ENCODE measurements at places on chromosomes 6 and 20.

- no peak for DNase-seq
Observed at GRCh38 chr6:37442416-37443215, 9.6 kb downstream of the CMTR1 start.

DNA sequence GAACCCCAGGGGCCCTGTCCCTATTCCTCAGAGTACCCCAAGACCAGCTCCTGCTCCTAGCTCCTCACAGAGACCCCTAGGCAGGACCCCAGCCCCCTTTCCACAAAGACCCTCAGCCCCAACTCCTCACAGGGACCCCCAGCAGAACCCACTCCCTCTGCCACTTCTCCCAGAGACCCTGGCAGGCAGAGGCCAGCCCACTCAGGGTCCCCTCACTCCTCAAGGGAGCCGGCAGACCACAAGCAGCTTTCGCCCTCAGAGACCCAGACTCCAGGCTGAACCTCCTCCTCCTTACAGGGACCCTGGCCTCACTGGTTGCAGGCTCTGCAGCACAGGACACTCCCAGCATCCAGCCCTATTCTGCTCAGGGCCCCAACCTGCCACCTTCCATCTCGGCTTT is 575 bp downstream of the SLC44A4 start:
- no peak for DNase-seq

DNA sequence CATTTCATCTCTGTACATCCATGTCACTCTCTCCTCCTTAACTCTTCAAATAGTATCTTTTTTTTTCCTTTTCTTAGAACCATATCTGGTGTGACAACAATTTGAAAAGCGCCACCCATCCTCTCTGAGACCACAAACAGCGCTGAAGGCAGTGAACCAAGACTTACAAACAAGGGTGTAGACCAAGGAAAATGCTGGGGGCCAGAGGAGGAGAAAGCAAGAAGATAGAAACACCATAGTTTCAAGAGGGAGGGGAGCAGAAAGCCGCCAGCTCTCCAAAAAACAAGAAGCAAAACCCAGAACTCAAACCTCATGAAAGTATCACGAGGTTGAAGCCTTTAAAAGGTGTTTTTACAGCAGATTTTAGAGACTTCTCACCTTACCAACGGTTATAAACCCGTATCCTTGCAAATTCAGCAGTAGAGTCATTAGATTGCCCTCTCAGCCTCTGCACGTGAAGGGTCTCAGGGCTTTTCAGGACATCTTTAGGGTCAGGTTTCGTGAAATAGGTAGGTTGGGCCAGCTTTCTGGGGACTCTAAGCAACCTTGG is 13.3 kb upstream of the RIPOR2 start:
- peak; percentile 16 for DNase-seq

- DNase-seq, result no peak
Observed at GRCh38 chr6:89409461-89410035, 2.5 kb downstream of the RRAGD start.

DNA sequence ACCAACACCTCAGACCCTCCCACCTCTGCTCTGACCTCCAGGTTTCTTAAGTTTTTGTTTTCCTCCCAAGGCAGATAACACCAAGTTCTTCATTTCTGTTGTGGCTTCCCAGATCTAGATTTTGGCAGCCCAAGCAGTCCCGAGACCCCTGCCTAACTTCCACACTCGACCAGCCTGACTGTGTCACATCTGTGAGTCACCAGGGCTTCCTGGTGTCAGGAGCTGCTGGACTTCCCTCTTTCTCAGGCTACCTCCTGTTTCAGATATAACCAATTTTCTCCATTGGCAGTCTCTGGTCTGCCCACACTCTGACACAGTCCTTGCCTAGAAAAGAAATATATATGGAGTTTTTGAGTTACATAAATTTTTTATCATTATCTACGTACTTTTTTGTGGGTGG is 46.1 kb upstream of the CCN6 start:
- DNase-seq, result no peak

- no peak for DNase-seq
Observed at GRCh38 chr6:3425574-3425973, 31.3 kb downstream of the SLC22A23 start.

GRCh38 chr6:40426346-40427066 is 160.7 kb downstream of the LRFN2 start:
- DNase-seq, result no peak

DNA sequence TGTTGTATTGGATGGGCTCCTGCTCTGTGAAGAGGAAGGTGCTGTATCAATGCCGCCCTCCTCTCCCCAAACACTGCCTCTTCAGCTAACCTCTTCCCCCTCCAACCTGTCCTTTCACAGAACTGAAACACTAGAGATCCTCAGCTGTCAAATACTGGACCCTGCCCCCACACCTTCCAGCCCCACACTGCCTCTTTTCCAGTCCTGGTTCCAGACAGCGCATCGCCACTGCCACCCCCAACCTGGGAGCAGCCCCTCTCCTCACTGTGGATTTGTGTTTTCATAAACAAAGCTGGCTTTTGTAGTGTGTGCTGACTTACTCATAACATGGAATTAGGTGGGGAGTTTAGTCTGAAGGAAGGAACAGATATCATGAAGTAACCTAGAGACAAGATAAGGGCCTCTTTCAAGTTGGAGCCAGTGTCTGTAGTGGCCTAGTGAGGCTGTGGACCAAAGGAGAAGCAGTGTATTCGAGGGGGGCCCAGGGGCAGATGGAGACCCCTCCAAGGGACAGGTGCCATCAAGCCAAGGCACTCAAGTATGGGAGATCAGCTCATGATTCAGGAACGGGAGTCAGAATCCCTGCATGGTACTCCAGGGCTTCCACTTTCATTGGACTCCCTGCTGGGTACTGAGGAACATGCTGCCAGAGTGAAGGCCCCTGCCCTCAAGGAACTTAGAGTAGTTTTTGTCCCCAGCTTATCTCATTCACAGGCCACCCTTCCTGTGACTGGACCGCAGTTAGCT is 2.1 kb downstream of the SCUBE3 start:
- no peak for DNase-seq
